CD4-positive, alpha-beta T cell treated with Interleukin-21 for 1 hour (primary cell): ENCODE measurements at places on chromosomes 2 and 18.
A peak's percentile ranks its signal among the peaks of the same experiment; 100 is the strongest.

DNA sequence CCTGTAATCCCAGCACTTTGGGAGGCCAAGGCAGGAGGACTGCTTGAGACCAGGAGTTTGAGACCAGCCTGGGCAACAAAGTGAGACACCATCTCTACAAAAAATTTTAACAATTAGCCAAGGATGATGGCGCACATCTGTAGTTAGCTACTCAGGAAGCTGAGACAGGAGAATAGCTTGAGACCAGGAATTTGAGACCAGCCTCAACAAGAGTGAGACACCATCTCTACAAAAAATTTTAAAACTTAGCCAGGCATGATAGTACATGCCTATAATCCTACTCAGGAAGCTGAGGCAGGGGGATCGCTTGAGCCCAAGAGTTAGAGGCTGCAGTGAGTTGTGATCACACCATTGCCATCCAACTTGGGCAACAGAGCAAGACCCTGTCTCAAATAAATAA is 7.0 kb downstream of the MEMO1 start:
- no peak for DNase-seq

DNA sequence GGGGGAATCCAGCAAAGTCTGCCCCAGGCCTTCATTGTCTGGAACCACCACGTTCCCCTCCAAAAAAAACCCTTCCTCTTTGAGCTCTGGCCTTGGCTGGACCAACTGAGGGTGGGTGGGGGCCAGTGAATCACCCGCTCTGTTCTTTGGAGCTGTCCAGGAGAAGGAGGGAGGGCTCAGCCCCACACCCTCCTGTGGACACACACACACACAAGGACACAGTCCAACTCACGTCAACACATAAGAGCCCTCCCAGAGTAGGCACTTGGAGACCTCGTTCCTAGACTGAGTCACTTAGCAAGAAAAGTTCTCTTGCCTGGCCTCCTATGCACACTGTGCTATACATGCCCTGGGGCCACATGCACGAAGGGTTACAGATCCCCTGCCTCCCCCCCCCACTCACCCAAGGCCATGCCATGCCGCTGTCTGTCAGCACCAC is 1.2 kb upstream of the TNS1 start:
- DNase-seq: no peak

- no peak for DNase-seq
Measured at GRCh38 chr2:126660971-126661370, 5.0 kb downstream of the GYPC start.

DNA sequence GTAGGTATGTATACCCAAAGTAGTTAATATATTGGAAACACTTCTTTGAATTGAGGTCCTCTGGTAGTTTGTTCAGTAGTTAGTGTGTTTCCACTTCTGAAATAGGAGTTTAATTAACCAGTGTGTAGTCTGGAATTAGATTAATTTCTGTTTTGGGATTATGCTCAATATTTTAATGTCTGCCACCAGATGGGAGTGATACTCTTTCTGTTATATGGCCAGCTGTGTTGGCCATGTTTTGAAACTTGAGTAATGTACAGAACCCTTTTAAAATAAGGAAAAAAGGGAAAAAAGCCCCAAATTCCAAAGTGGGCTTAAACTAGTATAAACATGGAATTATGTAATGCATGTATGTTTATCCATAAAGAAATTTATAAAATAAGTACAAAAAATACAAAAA is 147.7 kb downstream of the CTNNA2 start:
- DNase-seq: no peak

DNA sequence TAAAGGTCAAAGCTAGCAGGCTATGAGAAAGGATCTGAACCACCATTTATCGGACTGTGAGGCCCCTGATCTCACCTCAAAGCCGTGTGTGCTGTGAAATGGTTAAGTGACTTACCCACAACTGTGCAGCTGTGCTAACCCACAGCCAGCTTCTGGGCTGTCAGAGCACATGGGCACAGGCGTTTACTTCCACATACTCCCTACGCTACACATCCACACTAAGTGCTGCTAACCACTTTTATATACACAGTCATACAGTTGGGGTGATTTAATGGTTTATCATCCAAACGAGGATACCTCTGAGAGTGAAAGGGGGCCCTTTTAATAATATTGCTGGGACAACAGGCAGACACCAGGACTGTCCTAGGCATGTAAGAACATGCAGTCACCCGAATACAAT is 37.3 kb downstream of the CYRIA start:
- DNase-seq: no peak

- no peak for DNase-seq
Measured at GRCh38 chr2:217722883-217723472, 279.8 kb downstream of the TNS1 start.

GRCh38 chr18:80227472-80227871 is 19.8 kb downstream of the PARD6G start:
- DNase-seq: no peak

- no peak for DNase-seq
Measured at GRCh38 chr2:186995092-186995491, 146.1 kb upstream of the ZSWIM2 start.

DNA sequence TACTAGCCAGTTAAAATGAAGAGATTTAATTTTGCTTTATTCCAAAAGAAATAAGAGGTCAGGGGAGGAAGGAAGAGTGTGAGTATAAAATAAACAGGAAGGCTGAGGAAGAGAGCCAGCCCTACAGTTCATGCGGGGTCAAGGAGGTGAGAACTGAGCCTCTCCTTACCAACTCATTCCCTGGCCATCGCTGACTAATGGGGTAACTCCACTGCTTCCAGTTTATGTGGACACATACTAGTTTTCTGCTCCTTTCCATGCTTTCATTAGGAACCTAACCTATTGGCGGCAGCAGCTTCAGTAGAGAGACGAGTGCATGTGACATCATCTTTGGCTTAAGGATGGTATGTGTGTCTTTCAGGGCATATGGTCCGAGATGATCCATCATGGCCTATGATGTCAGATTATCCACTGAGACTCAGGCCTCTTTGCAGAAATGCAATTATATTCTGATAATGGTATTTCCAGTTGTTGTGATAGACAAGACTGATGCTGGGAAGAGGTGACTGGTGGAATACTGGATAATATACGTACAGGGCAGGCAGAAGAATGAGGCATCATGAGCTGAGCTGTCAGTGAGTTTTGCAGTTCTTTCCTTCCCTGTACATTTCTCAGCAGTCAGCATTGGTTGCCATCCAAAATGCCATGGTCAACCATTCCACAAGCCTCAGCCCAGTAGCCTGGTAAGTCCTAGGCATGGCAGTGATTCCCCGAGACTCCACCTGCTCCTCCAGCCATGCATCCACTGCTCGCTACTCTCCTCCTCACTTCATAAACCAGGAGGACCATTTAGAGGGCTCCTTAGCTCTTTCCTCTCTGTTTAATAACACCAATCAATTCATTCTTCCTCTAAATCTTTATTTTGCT is 184.6 kb upstream of the OSR1 start:
- no peak for DNase-seq

DNA sequence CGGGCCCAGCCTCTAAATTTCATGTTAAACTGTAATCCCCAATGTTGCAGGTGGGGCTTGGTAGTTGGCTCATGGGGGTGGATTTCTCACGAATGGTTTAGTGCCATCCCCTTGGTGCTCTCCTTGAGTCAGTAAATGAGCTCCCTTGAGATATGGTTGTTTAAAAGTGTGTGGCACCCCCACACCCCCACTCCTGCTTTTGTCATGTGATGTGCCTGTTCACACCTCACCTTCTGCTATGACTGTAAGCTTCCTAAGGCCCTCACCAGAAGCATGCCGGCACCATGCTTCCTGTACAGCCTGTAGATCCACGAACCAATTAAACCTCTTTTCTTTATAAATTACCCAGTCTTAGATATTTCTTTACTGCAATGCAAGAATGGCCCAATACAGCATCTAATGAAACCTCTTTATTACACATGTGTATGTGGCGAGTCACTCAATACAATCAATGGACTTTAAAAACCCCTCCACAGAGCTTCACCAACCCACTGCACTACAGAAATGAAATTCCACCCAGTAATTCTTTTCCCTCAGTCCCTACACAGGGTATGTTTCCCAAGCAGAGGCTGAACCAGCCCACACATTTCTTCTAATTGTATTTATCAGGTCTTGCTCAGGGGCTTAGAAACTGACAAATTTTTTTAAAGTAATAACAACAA is 47.3 kb downstream of the WDFY1 start:
- no peak for DNase-seq

DNA sequence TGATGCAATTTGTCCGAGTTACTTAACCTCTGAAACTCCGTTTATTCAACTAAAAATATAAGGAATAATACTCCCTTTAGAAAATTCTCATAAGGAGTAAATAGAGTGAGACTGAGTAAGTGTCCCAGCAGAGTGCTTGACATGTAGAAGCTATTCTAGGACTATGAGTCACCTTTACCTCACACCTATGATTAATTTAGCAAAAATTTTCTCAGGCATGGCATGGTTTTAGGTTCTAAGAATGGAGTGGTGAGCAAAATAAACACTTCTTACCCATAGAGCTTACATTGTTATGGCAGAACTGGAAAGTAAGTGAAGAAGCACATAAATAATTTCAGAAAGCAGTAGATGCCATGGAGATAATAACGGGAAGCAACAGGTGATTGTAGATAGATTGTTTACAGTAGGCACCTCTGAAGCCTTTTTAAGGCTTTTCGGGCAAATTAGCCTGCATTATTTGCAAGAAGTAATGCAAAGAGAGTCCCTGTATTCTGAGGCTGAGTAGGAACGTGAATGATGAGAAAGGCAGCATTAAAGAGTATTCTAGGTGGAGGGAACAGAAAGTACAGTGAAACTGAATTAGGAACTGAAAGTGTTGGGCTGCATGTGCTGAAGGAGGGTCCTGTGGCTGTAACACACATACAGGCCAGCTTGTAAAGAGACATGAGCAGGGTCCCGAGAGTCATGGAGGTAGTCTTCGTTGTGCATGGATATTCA is 209.2 kb downstream of the ZNF407 start:
- DNase-seq: no peak

DNA sequence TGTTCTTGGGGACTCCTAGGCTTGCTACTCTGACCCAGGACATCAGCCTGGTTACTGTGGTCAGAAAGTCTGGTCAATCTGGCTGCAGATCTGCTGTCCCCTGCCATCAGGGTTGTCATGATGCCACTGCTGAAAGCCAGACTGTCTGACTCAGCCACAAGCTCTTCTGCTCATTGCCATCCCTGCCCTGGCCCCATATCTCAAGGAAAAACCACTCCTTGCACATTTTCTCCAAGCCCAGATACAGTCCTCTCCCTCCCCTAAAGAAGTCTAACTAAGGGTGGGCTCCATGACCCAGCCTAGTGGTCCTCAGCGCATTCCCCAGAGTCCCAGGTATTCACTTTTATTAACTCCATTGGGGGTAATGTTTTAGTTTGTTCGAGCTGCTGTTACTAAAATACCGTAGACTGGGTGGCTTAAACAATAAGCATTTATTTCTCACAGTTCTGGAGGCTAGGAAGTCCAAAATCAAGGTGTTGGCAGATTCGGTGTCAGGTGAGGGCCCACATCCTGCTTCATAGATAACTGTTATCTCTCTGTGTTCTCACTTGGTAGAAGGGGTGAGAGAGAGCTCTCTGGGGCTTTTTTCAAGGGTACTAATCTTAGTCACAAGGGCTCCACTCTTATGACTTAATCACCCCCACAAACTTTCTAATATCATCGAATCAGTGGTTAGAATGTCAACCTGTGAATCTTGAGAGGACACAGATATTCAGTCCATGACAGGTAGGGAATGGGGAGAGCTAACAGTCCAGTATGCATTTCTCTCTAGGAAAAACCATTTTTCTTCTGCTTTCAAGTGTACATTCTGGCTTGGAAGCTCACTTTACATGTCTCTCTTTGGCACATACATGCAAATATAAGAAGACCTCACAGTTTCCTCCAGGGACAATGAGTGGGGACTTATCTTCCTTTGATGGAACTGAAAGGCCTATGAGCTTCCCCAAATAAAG is 94.8 kb upstream of the CXCR4 start:
- peak; percentile 62 for DNase-seq

DNA sequence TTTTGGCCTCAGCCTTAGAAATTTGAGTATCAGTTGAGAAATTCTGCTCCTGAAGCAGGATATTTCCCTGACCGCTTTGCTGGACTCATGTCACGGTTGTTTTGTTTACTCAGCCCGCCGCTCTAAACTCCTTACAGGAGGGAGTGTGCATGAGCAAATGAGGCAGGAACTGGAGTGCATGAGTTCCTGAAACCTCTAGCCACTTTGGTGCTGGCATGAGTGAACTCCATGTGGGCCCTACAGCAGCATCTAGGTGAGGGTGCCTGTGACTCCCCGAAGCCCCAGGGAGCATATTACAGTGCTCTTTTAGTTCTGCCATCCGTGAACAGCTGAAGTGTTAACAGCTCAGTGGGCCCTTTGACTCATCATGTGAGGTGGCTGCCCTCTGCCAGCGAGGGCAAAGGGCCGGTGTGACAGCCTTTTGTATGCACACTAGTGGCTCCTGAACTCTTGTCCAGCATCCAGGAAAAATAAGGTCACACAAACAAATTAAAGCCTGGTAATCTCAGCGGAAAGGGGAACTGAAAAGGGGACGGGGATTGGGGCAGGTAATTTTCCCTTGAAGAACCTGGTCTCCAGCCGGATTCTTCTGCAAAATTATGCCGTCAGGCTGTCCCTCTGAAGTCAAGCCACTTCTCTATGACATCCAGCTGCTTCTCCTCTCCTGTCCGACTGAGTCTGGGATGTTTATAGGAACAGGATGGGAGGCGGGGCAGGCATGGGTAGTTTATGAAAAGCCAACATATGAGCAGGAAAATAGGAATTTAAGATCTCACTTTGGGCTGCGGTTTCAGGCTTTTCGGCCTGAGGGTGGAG is 1668.7 kb downstream of the SUCLG1 start:
- DNase-seq: no peak

GRCh38 chr18:52340406-52341102 is 557 bp downstream of the DCC start:
- DNase-seq: no peak

- DNase-seq: no peak
Measured at GRCh38 chr18:11719050-11719449, 30.0 kb downstream of the GNAL start.

DNA sequence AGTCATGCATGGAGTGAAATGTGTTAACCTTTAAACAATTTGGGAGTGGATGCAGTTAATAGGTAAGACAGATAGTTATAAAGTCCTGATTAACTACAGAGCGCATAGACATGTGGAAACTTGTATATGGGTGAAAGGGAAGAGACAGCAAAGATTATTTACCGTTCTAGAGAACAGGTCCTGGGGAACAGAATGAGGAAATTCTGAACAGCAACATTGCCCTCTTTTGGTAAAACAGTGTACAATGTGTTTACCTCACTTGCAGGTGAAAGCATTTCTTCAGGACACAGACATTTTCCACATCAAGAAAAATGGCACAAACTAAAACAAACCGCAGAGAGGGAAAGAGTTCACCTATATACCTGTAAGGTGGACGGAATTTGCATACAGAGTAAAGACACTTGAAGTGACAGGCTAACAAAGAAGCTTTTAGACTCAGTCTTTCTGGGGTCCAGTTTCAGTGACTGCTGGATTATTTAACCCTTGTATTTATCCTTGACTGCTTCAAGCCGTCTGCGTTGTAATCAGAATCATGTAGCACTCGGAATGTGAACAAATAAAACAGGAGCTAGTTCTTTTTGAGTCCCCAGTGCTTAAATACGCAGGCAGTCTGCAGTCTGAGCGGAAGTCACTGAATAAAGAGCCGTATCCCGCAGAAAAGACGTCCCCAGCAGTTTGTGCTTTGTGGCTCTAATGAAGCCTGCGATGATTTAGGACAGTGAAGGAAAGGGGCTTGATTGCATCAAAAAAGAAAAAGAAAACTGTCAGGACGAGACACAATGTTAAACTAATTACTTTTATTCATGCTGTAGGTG is 364.8 kb upstream of the GALNT5 start:
- peak; percentile 7 for DNase-seq
